GM12878 (cell line): ENCODE measurements at places on chromosomes 16 and 17. TPM values are rescaled to one million over a fixed set of nuclear protein-coding genes. Genes with fewer than 3 reads are reported as not detected.

DNA sequence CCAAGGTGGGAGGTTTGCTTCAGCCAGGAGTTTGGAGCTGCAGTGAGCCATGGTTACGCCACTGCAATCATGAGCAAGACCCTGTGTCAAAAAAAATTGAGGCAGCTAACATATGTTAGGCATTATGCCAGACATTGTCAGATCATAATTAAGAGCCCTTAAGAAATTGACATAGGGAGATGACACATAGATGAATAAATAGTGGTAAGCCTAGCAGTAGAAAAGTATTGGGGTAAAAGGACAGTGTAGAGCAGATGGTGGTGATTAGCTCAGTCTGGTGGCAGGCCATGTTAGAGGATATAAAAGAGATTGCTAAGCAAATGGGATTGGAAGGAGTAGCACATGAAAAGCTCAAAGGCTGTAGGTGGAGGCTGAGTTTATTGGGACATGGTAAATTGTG is 22.6 kb downstream of the SRCAP start:
- H3K4me3 ChIP-seq = no peak overlapping the region
- H3K27ac ChIP-seq = no peak overlapping the region
- H3K4me1 ChIP-seq = no peaks in the 10 kb centered on the region
- H3K36me3 ChIP-seq = peaks cover 49% of the 10 kb centered on the region
- DNase-seq = no peak

The NPTX1 gene
- 0.05 TPM in 1 of 2 replicates, not detected in the other for total RNA-seq

DNA sequence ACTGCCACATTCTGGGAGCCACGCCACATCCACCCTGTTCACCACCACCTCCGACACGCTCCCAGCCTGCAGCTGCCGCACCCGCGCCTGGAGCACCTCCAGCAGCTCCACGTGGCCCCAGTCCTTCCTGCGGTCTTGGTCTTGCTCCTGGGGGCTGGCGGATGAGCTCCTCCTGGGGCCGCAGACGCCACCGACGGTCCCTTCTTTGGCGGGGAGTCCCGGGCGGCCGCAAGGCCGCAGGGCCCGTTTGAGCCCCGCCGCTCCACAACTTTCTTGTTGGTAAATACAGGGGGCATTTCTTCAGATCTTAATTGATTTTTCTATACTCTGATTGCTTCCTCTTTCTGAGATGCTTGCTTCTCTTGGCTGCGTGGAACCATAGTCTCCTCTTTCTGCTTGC is 75.3 kb upstream of the MED13 start:
- no peaks in the 10 kb centered on the region for H3K36me3 ChIP-seq
- no peak overlapping the region for H3K27ac ChIP-seq
- H3K27me3 ChIP-seq = no peaks in the 10 kb centered on the region
- DNase-seq = no peak
- H3K4me1 ChIP-seq = no peaks in the 10 kb centered on the region
- H3K4me3 ChIP-seq = no peak overlapping the region

GRCh38 chr17:3474212-3474611 is 1.6 kb upstream of the ASPA start:
- no peak overlapping the region for H3K4me3 ChIP-seq
- no peaks in the 10 kb centered on the region for H3K36me3 ChIP-seq
- DNase-seq = no peak
- H3K27me3 ChIP-seq = no peaks in the 10 kb centered on the region
- H3K4me1 ChIP-seq = no peaks in the 10 kb centered on the region
- H3K27ac ChIP-seq = no peak overlapping the region

DNA sequence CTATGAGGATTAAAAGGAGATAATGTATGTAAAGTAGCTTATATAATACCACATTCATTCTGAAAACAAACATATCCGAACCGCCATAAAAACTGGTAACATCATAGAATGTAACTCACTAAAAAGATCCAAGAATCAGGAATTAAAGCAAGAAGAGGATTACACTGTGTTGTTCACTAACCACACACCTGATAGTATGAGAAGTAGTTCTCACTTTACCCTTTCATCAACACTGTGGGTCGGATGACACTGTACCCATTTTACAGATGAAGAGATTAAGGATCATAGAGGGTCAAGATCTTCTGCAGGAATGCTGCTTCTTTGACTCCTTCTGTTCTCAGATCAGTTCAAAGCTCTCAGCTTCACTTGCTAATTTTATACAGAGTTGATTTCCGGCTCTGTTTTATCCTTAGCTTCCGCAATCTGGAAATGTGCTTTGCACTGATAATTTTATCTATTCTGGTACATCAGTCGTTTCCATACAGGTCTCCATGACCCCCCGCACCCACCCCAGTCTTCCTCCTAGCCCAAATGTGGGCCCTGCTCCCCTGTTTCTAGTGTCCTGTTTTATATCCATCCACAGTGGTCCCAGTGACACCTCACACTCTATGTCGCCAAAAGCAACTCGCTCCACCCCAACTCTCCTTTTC is 288.6 kb upstream of the CCL2 start:
- no peak overlapping the region for H3K27ac ChIP-seq
- no peak overlapping the region for H3K4me3 ChIP-seq
- H3K36me3 ChIP-seq = no peaks in the 10 kb centered on the region

GRCh38 chr17:78611607-78612006 is 34.4 kb upstream of the DNAH17 start:
- no peaks in the 10 kb centered on the region for H3K4me1 ChIP-seq
- no peaks in the 10 kb centered on the region; the same call in 1 of the 2 replicates for H3K27me3 ChIP-seq
- H3K4me3 ChIP-seq = no peak overlapping the region
- H3K36me3 ChIP-seq = no peaks in the 10 kb centered on the region

The PIPOX gene
- total RNA-seq = 1.1 and 1.7 TPM in 2 replicates
